ENCODE measurements at places on chromosomes 11 and 22. TPM values are rescaled to one million over a fixed set of nuclear protein-coding genes. Genes with fewer than 3 reads are reported as not detected.

DSCAML1 gene
- total RNA-seq = 7.5 TPM

ZNRF3 gene
- 10.0 TPM for total RNA-seq

DNA sequence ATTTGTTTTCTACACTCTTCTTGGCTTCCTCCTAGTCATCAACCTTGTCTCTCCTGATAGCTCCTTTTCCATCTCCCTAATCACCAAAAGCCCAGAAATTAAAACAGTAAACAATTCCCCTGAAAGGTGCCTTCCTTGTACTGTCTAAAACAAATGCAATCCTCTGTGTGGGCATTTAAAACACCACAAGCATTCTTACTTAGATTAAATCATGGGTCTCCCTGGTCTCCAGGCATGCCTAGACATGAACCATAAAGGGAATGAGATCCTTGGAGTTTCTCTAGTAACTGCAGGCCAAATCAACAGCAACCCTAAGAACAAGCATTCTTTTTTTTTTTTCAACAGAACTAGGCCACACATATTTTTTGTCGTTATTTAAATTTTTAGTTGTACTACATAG is 1.9 kb downstream of the BTG4 start:
- no peaks in the 10 kb centered on the region for H3K36me3 ChIP-seq
- DNase-seq = no peak
- no peak overlapping the region for H3K27ac ChIP-seq
- H3K27me3 ChIP-seq = peaks cover 50% of the 10 kb centered on the region

- peak; percentile 42 for DNase-seq
- peaks cover 45% of the 10 kb centered on the region for H3K27me3 ChIP-seq
- peaks cover 21% of the 10 kb centered on the region for H3K4me1 ChIP-seq
- no peak overlapping the region for H3K4me3 ChIP-seq
Observed at GRCh38 chr22:50011447-50012210, 936 bp downstream of the IL17REL start.

GRCh38 chr11:82906236-82906635 is 4.7 kb downstream of the DDIAS start:
- no peak overlapping the region for H3K4me3 ChIP-seq
- no peak for DNase-seq
- no peaks in the 10 kb centered on the region for H3K36me3 ChIP-seq

All from sigmoid colon (tissue), 7 donors.